PC-3 (cell line): ENCODE measurements at places on chromosomes 5 and 9. TPM values are rescaled to one million over a fixed set of nuclear protein-coding genes. Genes with fewer than 3 reads are reported as not detected.
A peak's percentile ranks its signal among the peaks of the same experiment; 100 is the strongest.

RAB3C gene
- not detected in 2 replicates for total RNA-seq

DDX31 gene
- 14.2 and 14.6 TPM in 2 replicates for total RNA-seq

- H3K27me3 ChIP-seq = no peaks in the 10 kb centered on the region
- peaks cover 5% of the 10 kb centered on the region for H3K4me1 ChIP-seq
- H3K4me3 ChIP-seq = no peak overlapping the region
- no peak overlapping the region for H3K27ac ChIP-seq
- DNase-seq = no peak
Measured at GRCh38 chr5:133696782-133697507, 84.6 kb upstream of the FSTL4 start.

DNA sequence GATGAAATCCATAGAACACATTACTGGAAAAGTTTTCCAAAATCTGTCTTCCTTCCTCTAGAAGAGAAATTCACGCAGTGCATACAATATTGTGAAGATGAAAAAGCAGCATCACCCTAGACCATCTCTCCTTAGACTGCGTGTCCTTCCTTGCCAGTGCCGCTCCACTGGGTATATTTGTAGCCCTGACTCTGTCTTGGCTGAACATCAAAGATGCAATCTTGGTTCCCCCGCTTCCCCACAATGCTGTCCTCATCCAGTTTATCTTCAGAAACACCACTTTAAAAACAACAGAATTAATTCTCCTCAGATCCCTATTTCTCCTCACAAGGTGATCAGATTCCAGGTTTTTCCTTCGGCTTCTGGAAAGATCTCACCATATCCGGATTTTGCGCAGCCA lies 53.9 kb downstream of the ROR2 start:
- H3K27ac ChIP-seq = no peak overlapping the region
- no peaks in the 10 kb centered on the region for H3K36me3 ChIP-seq
- H3K4me1 ChIP-seq = no peaks in the 10 kb centered on the region
- peaks cover 21% of the 10 kb centered on the region for H3K27me3 ChIP-seq
- DNase-seq = no peak

DNA sequence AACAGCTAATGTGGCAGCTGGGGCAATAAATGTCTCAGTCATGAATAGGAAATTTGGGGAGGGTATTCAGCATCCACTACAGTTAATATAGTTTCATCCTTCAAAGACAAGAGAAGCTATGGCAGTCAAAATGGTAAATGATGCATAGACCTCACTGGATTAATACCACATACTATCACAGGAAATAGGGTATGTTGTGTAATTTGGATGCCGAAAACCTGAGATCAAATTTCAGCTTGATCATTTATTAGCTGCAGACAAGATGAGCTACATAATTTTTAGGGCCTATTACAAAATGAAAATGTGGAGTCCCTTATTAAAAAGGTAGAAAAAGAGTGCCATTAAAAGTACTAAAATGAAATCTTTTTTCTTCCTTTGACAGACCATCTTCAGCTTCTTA lies 112.6 kb upstream of the MTAP start:
- no peaks in the 10 kb centered on the region for H3K27me3 ChIP-seq
- H3K27ac ChIP-seq = peak overlapping the region; percentile 96
- H3K4me1 ChIP-seq = peaks cover 55% of the 10 kb centered on the region
- H3K36me3 ChIP-seq = no peaks in the 10 kb centered on the region
